Fibroblast of lung (primary cell): ENCODE measurements at places on chromosomes 1 and 21. TPM values are rescaled to one million over a fixed set of nuclear protein-coding genes. Genes with fewer than 3 reads are reported as not detected.

FCRL4 gene
- polyA plus RNA-seq: not detected in 2 replicates

GRCh38 chr21:8988696-8989095, 1532.7 kb upstream of the TPTE start:
- no peak for DNase-seq

- peak; percentile 9 for DNase-seq
Observed at GRCh38 chr21:30257773-30258172, 25.0 kb downstream of the KRTAP24-1 start.

- peak; percentile 25 for DNase-seq
Observed at GRCh38 chr1:150765296-150765976, at the start of gene CTSS. TSS of gene CTSS (minus strand) at chr1:150765778. CDS start at chr1:150764763, 1,015 bp downstream.
